WTC11 (cell line): ENCODE measurements at places on chromosomes 12 and 14.
A peak's percentile ranks its signal among the peaks of the same experiment; 100 is the strongest.

DNA sequence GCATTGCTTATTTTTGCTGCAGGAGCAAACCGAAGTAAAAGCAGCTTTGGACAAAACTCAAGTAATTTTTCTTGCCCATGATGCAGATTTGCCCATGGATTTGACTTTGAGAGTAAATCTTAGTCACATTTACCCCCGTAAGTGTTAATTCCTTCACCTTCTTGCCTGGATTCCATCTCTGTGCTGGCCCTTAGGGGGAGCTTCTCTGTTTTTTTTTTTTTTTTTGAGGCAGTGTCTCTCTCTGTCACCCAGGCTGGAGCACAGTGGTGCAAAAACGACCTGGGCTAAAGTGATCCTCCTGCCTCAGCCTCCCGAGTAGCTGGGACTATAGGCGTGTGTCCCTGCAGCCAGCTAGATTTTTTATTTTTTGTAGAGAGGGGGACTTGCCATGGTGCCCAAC is 210.2 kb downstream of the FUT8 start:
- no peak for DNase-seq

DNA sequence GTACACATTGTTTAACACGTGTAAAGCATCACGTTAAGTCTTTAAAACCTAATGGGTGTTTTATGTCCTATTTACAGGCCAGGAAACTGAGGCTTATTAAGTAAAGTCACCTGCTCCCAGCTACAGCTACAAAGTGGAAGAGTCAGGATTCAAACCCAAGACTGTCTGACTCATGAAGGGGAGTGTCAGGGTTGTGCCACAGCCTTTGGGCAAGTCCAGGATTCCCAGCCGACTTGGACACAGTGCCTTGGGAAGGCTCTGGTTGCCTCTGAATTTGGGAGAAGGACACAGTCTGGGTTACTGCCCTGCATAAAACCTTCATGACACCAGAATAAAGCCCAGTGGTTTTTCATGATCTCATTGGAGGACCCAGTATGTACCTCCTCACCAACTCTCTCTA is 7.3 kb downstream of the RNU4-2 start:
- no peak for DNase-seq

- DNase-seq: no peak
These were observed 174.4 kb downstream of the TMEM121 start for GRCh38 chr14:105700622-105701288.

GRCh38 chr12:27911397-27911796 is 61.1 kb downstream of the PTHLH start:
- DNase-seq: no peak

GRCh38 chr14:52602131-52602530 is 49.5 kb downstream of the GPR137C start:
- no peak for DNase-seq

DNA sequence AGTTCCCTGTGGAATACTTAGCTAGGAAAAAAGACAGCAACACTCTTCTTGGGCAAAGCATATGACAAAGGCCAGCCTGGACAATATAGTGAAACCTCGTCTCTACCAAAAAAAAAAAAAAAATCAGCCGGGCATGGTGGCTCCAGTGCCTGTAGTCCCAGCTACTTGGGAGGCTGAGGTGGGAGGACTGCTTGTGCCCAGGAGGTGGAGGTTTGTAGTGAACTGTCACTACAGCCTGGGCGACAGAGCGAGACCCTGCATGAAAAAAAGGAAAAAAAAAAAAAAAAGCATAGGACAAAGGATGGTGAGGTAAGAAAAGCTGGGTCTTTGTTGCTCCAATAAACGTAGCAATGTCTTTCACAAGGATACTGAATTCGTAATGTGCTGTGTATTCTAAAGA is 1.1 kb downstream of the TXNDC16 start:
- DNase-seq: no peak

DNA sequence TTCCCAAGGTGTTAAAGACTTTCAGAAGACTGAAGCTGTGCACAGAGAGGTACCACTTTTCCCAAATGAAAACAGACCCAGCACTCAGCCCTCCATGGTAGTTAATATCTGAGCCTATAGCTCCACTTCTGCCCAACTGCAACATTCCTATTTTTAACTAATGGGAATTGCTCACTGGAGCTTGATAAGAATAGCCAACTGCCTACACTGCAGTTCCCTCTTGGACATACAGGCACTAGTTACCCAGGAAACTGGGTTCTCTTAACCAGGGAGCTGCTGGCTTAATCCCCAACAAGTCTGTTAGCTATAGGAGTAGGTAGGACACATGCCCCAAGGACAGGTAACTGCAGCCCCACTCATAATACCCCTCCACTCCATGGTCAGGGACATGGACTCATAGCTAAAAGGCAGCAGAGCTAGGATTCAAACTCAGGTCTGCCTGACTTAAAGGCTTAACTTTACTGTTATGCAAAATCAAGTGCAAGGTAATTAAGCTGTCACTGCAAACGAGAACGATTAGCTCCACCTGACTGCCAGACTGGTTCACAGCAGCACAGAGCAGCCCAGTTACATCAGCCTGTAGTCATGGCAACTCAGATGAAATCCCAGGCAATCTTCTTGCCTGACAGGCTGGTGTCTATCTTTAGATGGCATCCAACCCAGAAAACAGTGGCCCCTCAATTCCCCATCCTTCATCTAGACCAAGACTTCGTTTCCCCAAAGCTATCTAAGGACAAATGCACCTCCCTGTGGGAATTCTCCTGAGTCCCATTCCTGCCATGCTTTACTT is 77.1 kb upstream of the ACTN1 start:
- peak; percentile 49 for DNase-seq

GRCh38 chr14:84234281-84234680 is 1295.7 kb upstream of the FLRT2 start:
- DNase-seq: no peak

DNA sequence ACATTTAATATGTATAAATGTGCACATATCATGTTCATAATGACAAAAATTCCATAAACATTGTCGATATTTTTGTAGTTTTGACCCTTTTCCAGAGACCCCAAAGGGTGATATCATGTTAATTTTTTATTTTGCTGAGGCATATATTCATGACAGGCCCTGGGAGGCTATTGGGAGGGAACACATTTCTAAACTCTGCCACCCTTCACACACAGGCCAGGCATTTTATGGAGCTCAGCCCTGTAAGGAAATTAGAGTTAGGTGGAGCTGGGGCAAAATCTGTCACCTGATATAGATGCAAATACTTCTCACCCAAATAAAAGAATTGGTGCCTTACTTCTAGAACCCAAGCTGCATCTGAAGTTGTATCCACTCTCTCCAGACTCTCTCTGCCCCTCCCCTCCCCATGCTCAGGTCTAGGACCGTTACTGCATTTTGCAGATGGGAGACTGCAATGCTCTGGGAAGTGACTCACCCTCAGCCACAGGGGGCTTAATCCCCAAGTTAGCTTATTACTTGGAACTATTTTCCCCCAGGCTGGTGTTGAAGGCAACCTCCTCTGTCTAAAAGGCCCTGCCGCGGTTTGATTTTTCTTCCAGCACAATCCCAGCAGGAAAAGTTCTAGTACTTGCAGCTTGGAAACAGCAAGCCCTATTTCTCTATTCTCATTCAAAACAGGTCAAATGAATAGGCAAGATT is 238.9 kb downstream of the EMP1 start:
- no peak for DNase-seq

GRCh38 chr14:33737446-33737845 is 213.4 kb downstream of the EGLN3 start:
- DNase-seq: no peak

- DNase-seq: no peak
These were observed 54.7 kb downstream of the PLEKHG3 start for GRCh38 chr14:64758691-64759554.

GRCh38 chr12:116700066-116700465 is 37.8 kb downstream of the SPRING1 start:
- DNase-seq: no peak

GRCh38 chr12:10690906-10691305 is 17.1 kb upstream of the STYK1 start:
- no peak for DNase-seq

DNA sequence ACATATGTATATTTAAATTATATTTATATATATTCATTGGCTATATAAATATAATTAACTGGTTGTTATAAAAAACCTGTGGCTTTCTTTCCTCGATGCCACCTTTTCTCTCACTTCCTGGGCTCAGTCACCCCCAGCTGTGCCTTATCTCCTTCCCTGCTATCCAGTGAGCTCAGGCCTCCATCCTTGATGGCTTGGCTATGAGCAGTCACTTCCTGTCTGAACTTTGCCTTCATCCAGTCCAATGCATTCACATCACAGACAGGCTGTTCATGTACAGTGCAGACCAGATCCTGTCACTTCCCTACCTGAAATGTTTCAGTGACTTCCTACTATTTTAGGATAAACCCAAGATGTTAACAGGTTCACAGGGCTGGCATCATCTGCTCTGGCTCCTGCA is 115.3 kb upstream of the PRB2 start:
- no peak for DNase-seq

- no peak for DNase-seq
These were observed 817 bp downstream of the STXBP6 start for GRCh38 chr14:25049093-25049567.

- no peak for DNase-seq
These were observed 167.8 kb downstream of the CHST11 start for GRCh38 chr12:104624529-104624928.

GRCh38 chr12:120010661-120011230 is 21.7 kb downstream of the BICDL1 start:
- no peak for DNase-seq

DNA sequence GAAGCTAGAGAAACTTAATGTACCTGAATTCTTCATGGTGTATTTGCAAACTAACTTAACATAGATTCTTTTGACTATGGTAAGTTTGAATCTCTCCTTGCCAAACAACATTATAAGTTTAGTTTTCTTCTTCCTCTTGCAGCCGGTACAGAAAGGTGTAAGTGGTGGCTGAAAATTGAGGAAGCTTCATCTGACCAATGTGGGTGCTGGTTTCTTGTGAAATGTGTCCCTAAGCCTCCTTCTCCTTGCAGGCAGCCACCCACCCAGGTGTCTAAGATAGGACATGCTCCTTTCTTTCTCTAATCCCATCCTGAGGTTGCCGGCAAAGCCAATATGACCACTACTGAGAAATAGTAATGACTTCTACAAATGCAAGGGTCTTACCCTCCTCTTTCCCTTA is 20.6 kb downstream of the GSG1 start:
- DNase-seq: no peak

DNA sequence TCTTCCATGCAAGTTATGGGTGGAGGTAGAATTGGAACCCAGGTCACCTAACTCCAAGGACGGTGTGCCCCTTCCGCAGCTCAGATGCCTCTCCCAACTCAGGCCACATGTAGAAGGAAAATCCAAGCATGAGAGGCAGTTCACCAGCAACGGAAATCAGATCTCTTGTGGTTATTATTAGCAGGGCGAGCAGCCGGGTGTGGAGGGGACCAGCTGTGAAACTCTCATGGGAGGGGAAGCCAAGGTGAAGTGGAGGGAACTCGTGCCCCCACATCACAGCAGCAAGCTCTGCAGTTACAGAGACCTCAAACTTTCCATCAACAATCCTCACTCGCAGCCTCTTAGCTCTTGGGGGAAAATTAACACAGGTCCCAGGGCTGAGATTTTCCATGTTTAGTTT is 79.7 kb downstream of the KSR2 start:
- DNase-seq: no peak

- no peak for DNase-seq
These were observed 56.1 kb downstream of the BTG1 start for GRCh38 chr12:92089559-92089958.

- DNase-seq: no peak
These were observed 25.0 kb downstream of the HECTD4 start for GRCh38 chr12:112357214-112357613.

DNA sequence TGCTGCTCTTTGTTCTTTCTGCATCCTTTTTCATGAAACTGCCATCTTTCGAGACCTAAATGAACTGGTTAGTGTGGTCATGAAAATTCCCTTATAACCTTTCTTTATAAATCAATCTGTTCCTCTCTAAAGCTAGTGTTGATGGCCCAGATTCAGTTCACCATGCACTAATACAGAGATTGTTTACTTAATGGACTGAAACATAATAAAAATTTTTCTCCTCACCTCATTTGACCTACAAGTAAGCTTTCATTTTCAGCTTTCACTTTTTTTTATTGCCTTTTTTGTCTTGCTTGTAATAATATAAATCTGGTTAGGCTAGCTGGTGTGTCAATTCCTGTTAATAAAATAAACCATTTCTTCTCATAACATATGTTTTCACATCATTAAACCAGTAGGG is 183.8 kb downstream of the CCDC59 start:
- DNase-seq: no peak

- DNase-seq: no peak
These were observed 27.6 kb downstream of the RAB3IP start for GRCh38 chr12:69766260-69766659.

DNA sequence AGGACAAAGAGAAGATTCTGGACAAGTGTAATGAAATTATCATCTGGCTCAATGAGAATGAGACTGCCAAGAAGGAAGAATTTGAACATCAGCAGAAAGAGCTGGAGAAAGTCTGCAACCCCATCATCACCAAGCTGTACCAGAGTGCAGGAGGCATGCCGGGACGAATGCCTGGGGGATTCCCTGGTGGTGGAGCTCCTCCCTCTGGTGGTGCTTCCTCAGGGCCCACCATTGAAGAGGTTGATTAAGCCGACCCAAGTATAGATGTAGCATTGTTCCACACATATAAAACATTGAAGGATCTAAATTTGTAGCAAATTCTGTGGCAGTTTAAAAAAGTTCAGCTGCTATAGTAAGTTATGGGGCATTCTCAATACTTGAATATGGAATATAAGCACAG is 174.3 kb upstream of the CCND2 start:
- DNase-seq: peak; percentile 50

GRCh38 chr14:104217486-104218360 is 79.3 kb downstream of the KIF26A start:
- DNase-seq: no peak

- no peak for DNase-seq
These were observed 157.5 kb downstream of the TMEM132D start for GRCh38 chr12:129746318-129746717.

DNA sequence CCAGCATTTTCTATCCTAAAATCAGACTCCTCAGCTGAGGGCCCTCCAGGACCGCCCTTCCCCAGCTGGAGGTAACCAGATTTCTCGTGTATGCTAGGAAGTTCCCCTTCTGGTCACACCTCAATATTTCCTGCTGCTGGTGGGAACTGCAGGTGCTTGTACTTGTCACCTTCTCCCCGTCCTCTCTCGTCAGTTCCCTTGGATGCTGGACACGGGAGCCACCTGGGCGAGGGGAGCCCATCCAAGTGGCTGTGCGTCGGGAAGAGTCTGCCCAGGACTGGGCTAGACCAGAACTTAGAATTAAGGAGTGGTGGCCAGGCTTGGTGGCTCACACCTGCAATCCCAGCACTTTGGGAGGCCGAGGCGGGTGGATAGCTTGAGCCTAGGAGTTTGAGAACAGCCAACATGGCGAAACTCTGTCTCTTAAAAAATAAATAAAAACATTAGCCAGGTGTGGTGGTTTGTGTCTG is 23.2 kb upstream of the KIF26A start:
- no peak for DNase-seq

DNA sequence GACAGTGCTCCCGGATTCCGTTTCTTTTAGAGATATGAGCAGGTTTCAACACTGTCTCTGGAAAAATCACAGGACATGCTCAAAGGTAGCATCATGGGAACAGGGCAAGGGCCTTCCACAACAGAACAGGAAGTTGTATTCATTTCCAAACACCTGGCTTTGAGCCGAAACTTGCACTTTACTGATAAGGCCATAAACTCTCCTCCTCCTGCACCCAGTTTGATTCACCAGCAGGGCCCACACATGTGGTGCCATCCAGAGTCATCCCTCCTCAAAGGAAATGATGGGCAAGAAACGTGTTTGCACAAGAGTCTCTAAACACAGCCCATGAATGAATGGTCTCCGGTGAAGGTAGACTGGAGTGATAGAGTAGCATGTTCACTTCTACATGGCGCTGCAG is 268.4 kb upstream of the FKBP4 start:
- no peak for DNase-seq
